ENCODE measurements at places on chromosomes 6 and 20.
A peak's percentile ranks its signal among the peaks of the same experiment; 100 is the strongest.

DNA sequence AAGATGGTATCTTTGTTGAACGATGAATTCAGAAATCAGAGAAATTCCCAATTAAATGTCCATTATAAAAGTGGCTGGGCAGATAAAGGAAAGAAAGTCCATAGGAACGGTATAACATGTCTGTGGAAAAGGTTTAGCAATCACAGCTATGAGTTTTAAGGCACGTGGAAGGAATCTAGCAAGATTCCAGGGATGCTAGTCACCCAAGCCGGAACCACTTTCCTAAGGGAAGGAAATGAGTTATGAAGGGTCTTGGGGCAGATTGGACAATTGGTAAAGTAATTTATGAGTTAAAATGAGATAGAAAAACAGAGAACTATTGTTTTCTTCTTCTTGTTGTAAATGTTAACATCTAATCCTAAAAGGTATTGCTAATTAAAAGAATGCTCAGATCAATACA lies 384.8 kb downstream of the ADGRB3 start:
- DNase-seq, result no peak

- DNase-seq, result no peak
Observed at GRCh38 chr20:25464501-25465242, 57.2 kb downstream of the GINS1 start.

DNA sequence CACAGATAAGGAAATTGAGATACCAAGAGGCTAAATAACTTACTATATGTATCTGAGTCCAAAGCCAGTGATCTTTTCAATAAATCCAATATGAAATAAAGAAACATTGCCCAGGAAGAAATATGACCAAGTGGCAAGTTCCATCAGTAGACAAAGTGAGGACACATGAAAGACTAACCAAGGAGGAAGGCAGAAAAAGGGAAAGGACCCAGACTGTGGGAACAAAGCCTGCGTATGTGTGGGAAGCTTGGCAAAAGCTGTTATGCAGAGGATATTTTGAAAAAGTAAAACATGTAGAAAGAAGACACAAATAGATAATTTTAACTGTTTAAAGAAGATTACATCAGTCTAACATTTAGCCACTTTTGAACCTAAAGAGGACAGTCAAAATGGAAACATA lies 264.4 kb upstream of the PRDM1 start:
- no peak for DNase-seq

DNA sequence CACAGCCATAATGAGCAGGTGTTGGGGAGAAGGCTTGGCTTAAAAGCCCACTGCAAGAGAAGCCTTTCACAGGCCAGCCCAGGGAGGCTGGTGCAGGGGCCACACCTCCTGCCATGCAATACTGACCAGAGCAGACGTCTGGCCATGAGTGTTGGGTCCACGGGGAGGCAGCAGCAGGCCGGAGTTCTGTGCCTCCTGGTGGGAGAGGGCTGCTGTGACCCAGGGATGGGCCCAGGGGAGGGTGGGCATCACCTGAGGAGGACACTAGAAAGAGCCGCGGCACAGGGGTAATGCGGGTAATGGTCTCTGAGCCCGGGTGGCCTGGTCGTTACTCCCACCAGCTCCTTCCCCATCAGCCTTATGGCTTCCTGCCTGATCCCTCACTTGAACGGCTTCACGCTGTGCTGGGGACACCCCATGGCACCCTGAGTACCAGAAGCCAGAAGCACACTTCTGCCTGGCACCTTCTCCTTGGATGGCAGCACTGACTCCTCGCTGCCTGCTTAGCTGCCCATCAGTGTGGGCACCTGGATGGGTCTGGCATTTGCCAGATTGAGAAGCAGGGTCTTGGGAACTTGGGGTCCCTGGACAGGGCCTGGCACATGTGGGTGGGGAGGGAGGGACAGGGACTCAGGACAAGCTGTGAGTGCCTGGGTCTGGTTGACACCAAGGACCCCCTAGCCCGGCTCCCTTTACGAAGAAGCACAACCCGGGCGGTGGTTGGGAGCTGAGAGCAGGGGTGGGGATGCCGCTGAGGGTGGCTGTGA lies 108.8 kb downstream of the ASXL1 start:
- no peak for DNase-seq

- no peak for DNase-seq
Observed at GRCh38 chr20:64217539-64218221, 37.9 kb upstream of the PCMTD2 start.

DNA sequence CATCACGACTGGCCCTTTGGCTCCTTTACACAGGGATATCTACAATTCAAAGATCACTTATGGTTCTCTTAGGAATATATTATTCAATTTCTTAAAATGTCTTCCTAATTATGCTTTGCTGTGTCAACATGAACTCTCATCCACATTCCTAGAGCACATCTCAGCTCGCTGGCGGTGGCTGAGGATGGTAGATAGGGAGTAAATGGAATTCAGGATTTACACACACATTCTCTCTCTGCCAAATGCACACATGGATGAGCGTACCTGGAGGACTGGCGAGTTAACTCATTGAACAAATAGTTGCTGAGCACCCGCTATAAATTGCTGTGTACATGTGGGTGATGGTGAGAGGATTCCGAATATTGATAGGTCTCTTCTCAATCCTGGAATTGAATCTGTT lies 4.8 kb upstream of the MRPS10 start:
- DNase-seq, result no peak

DNA sequence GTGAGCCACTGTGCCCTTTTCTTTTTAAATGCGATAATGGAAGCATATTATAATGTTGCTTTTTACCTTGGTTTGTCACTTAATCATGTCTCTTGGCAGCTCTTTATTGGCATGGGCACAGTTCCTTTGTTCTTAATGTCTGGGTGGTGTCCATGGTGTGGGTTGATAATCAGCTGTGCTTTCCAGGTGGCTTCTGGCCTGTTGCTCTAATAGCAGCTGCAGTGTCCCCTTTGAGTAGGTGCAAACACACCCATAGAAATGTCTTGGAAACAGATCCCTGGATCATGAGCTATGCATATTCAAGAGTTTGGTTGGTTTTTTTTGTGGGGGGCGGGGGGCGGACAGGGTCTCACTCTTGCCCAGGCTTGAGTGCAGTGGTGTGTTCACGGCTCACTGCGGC lies 29.9 kb downstream of the EFCAB8 start:
- DNase-seq, result no peak

- no peak for DNase-seq
Observed at GRCh38 chr6:74491844-74492374, 713.9 kb downstream of the COL12A1 start.

DNA sequence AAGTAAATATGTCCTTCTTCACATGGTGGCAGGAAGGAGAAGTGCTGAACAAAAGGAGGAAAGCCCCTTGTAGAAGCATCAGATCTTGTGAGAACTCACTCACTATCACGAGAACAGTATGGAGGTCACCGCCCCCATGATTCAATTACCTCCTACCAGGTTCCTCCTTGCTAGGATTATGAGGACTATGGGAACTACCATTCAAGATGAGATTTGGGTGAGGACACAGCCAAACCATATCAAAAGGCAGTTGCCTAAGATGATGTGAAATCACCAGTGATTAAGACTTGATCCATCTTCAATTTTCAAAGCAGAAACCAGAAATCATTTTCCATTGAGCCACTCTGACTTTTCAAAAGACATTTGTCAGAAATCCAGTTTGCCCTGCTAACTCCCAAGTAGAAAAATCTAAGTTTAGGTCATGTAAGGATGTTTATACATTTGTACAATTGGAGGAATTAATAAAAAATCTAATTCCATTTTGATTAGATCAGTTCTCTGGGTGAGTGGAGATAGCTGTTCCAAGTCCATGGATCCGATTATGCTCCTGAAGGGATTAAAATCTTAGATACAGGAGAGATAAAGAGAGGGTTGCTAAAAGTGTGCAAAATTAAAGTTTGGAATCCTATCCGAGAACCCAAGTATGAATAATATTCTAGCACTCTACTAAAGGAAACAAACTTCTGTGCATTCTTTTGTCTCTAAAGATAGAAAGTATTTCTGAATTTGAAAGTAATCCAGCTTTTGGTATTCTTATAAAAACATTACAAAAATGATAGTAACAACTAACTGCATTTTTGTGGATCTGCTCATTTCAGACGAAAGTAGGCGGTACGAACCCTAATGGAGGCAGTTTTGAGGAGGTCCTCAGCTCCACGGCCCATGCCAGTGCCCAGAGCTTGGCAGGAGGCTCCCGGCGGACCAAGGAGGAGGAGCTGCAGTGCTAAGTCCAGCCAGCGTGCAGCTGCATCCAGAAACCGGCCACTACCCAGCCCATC lies 39.5 kb downstream of the HDDC2 start:
- DNase-seq, result no peak

- peak; percentile 15 for DNase-seq
Observed at GRCh38 chr6:156557251-156557910, 219.8 kb upstream of the ARID1B start.

DNA sequence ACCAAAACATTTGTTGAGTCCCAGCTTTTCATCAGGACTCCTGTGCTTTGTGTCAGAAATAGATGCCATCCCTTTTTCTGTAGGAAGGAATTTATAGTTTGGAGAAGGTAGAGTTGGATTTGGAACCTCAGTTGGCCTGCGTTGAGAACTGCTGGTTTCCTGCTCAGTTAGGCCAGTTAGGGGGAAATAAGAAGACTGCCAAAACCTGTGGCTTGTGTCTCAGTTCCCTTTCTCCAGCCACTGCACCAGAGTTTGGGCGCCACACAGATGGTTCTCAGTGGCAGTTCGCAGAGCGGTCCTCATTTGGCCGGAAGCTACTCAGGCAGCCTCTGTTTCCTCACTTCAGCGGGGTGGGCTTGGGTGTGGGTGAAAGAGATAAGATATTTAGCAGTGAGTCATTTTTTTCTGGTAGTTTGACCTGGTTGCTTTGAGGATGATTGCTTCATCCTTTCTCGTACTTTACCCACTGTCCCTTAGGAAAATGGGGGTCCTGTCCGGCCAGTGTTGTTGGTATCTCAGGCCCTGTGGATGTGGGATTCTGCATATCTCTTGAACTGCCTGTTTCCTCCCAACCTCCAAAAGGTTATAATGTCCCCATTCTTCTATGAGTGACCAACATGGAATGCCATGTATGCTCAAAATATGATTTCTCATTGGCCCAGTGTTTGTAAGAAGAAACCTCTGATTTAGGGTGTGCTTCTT lies 53.7 kb downstream of the JARID2 start:
- DNase-seq, result peak; percentile 48

DNA sequence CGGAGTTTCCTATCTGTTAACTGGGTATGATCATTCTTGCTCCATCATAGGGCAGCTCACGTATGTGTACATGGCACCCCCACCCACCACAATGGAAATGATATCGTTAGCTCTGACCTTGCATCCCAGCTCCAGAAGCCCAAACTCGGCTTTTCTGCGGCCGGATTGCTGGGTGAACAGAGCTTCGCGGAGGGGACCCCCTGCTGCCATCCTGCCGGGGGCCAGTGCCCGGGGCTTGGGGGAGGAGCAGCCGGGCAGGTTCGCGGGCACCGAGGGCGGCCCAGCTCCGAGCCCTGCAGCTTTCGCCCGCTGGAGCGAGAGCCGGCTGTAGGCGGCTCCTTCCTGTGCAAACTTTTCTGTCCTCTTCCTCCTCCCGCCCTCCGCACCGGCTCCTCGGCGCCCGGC lies 24.9 kb upstream of the FUCA2 start:
- peak; percentile 75 for DNase-seq

- DNase-seq, result no peak
Observed at GRCh38 chr20:17494201-17494600, 37.0 kb downstream of the BFSP1 start.

- DNase-seq, result no peak
Observed at GRCh38 chr6:111759331-111759835, 113.9 kb downstream of the FYN start.

DNA sequence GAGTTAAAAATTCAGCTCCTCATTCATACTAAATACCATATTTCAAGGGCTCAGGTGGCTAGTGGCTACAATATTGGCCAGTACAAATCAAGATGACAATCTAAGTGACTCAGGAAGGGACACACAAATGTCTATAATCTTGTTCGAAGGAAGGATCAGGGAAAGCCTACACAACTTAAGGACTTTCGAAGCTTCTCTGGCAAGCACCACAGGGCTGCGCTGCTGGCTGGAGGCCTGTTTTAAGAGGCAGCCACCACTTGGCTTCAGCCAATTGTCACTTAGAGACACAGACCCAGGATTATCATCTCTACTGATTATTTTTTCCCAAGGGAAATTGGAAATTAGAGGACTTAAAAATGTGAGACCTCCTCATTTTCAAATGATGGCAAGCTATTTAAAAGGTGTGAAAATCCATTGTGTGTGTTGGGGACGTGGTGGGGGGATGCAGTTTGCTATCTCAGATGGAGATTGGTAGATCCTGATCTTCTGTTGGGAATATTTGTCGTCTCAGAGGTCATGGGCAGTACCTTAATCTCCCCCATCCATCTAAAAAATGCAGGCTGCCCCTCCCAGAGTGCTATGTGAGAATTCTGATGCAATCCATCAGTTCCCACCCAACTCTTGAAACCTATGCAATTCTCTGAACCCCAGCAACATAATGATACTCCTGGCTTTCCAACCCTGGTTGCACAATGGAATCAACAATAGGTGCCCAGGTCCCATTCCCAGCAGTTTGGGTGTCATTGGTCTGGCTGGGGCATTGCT lies 11.3 kb downstream of the ARHGAP40 start:
- no peak for DNase-seq

DNA sequence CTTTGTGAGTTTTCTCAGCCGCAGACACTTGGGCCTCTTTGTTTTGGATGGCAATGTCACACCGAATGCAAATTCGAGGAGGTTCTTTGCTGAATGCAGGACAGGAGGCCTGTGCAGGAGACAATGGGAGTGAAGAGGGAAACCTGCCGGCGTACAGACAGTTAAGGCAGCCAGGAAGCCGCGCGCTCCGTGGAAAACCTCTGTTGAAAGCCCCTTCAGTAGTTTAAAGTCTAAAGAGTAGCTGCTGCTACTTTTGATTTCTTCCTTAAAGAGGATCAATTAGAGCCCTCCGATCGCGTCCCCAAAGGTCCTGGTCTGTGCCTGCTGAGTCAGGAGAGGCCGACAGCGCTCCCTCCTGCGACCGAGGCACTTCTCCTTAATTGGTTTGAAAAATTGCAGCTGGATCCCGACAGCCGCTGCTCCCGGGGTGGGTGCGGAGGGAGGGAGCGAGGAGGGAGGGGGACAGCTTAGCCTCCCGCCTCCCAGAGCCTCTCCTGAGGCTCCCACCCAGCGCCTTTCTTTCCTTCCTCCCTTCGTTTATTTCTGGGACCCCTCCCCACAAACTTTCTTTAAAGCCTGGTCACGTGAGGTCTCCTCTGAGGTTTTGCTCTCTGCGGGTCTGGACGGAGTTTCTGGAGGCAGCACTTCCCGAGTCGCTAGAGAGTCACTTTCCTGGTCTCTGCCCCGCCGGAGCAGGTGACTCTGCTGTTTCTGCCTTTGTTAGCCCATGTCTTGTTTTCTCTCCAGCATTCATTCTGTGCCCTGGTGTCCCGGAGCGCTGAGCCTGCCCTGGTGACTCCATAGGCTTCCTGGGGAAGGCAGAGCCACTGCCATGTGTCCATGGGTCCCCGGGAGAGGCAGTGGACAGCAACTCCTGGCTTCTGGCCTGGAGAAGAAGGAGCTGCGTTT lies 22.3 kb upstream of the RPP40 start:
- peak; percentile 57 for DNase-seq

DNA sequence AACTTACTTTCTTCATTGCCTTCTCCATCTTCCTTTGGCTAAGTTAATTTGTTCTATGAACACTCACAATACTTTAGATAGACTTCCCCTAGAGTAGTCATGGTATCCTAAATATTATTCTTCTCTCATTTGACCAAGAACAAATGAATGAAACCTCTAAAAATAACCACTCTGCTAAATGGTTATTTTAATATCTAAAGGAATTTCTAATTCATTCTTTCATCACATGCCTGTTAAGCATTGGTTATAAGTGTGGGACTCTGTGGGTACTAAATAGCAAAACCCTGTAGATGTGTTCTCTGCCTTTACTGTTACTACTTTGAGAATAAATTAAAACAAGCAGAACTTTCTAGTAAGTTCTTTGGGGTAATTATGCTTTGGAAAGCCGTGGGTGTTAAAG lies 138.9 kb downstream of the EYA4 start:
- no peak for DNase-seq

GRCh38 chr6:137951064-137951597 lies 84.1 kb downstream of the TNFAIP3 start:
- no peak for DNase-seq
